ENCODE measurements at places on chromosomes 2 and 18. TPM values are rescaled to one million over a fixed set of nuclear protein-coding genes. Genes with fewer than 3 reads are reported as not detected.

DNA sequence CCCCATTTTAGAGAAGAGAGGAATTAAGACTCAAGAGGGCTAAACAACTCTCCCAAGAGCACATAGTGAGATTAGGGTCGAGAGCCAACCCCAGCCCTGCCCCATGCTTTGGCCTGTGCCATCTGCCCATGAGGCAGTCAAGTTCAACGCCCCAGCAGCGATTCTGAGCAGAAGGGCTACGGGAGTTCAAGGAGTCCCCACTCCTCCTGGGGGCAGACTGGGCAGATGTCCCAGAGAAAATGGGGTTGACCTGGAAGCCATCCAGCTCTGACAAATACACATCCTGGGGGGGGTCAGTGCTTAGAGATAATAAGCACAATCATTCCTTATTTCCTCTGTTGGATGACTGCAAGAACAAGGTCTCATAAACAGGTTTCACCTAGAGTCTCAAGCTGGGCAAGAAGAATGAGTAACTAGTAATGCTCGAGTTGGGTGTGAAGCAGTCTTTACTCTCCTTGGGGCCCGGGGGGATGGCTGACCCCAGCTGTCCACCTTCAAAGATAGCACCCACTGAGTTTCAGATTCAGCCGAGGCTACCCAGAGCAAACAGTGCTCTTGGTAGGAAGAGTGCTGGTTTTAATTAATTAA is 716.4 kb downstream of the RNF144A start:
- peak; percentile 64 for DNase-seq

DNA sequence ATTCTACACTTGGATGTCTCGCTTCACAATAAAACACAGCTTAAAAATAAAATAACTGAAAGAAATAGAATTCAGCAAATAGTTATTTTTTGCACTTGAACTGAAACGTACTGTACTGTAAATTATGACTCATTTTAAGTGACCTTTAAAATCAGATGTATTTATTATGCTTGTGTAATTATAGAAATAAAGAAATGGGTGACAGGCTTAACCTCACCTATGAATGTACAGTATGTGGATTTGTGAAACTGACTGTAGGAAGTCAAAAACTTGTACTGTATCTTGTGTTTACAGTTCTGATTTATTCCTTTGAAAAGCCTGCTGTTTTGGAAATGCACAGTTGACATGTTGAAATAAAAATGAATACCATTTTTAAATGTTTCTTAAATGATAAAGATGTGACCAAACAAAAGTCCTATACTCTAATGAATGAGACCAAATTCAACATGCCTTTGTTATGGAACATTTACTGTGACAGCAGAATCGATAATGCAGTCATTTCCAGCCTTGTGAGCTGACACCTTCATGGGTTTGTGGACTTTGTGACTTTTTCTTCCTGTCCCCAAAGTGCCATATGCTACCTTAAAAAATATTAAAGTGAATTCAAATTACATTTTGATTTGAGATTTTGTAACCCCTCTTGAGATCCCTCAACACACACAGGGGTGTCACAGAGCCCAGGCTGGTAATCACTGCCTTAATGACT is 32.7 kb downstream of the NEMP2 start:
- no peak for DNase-seq

- no peak for DNase-seq
Observed at GRCh38 chr2:98012561-98012991, 16.8 kb upstream of the TMEM131 start.

DNA sequence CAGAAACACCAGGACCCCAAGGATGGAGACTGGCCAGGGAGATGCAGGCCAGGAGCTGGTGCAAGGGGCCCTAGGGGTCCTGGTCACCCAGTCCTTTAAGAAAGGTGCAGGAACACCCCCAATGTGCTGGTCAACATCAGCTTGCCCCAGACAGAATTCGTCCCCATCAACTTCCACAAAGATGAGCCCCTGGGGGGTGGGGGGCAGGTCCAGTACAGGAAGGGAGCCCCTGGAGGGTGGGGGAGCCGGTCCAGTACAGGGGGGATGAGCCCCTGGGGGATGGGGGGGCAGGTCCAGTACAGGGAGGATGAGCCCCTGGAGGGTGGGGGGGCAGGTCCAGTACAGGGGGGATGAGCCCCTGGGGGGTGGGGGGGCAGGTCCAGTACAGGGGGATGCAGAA is 160.7 kb upstream of the SALL3 start:
- no peak for DNase-seq

- DNase-seq = no peak
Observed at GRCh38 chr2:30404319-30405259, 42.5 kb upstream of the LCLAT1 start.

DNA sequence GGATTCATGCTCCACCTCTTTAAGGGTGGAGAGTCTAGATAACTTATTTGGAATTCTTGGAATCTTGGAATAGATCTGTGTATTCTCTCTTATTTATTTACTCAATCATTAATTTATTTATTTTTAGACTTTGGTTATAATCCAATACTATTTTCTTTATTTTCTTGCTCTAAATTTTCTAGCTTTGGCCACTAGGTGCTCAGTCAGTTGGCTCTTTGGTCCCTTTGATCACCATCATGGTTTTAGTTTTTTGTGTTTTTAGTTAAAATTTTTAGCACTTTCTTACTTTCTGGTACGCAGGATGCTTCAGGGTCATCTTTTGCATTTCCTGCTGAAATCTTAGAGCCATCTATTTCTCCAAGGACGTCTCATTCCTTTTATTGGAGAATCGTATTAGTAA is 5.2 kb upstream of the PLEK start:
- no peak for DNase-seq

- no peak for DNase-seq
Observed at GRCh38 chr2:195494451-195494850, 162.6 kb upstream of the SLC39A10 start.

- DNase-seq = no peak
Observed at GRCh38 chr2:105411720-105412407, 13.0 kb upstream of the FHL2 start.

- no peak for DNase-seq
Observed at GRCh38 chr2:68167186-68167585, 9.5 kb downstream of the PNO1 start.

DNA sequence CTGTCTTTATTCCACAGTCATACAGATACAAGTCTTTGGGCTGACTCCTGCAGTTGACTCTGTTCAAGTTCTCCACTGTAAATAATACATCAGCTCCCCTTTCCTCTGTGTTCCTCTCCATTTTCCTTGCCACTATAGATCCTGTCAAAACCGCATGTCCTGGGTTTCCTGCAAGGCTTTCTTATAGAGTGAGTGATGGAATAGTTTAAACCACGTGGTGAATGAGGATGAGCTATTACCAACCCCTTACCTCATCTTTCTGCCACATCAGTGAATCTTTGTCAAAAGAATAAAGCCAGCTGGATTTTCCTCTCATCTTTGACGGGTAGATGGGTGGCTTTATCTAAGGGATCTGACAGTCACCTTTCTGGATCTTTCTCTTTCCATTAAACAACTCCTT is 3.9 kb upstream of the GALNT14 start:
- DNase-seq = no peak

DNA sequence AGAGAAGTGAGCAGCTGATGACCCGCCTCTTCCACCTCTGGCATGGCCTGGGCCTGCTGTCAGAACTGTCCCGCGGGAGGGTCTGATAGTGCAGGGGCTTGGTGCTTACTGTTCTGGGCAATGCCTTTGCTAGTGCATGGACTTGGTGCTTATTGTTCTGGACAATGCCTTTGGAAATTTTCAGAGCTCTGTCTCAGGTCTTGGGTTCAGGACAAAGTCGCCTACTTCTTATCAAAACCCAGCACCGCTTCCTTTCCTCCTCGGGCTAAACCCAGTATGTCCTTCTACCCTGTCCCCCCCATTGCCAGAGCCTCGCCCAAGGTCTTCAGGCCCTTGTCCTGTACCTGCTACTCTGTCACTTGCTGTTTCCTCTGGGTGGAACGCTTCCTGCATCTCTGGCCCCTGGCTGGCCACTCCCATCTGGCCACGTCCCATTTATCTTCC is 149.6 kb downstream of the ACKR3 start:
- DNase-seq = no peak

DNA sequence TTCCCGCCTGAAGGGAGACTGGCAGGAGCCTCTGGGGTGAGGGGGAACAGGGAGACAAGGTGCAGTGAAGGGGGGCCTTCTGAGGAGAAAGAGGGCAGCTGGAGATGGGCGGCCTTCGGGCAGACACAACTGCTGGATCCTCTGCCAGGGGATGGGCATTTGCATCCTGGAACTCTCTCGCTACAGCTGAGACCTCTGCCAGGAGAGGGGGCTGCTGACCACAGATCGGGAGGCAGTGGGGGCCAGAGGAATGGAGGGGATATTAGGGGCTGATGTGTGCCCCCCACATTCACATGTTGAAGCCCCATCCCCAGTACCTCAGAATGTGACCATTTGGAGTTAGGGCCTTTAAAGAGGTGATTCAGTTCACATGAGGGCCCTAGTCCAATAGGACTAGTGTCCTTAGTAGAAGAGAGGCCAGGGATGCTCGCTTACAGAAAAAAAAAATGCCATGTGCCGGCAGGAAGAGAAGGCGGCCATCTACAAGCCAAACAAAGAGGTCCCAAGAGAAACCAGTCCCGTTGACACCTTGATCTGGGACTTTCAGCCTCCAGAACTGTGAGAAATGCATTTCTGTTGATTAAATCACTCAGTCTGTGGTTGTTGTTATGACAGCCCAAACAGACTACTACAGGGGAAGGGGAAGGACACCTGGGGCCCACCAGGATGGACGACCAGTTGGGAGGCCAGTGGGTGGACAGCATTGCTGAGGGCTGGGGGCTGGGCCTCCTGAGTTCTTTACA is 50.0 kb downstream of the TRABD2A start:
- no peak for DNase-seq

- DNase-seq = no peak
Observed at GRCh38 chr2:28343184-28343942, 49.3 kb upstream of the FOSL2 start.

- no peak for DNase-seq
Observed at GRCh38 chr2:98828793-98829371, 98.0 kb upstream of the MGAT4A start.

DNA sequence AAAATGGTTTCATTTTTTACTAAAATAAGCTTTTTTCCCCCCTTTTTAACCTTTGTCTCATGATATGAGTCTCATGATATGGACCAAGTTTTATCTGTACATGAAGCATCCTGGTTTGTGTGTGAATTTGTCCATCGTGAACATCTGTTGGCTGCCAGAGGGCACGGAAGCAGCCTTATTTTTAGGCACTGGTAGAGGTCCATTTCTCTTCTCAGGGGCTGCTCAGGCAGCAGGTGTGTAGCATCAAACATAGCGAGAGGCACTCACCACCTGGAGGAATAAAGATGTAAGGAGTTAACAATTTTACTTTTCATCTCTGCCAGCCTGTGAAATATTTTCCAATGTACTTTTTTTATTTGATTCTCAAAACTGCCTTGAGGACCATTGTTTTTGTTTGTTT is 134.5 kb downstream of the RHBDD1 start:
- DNase-seq = no peak

DNA sequence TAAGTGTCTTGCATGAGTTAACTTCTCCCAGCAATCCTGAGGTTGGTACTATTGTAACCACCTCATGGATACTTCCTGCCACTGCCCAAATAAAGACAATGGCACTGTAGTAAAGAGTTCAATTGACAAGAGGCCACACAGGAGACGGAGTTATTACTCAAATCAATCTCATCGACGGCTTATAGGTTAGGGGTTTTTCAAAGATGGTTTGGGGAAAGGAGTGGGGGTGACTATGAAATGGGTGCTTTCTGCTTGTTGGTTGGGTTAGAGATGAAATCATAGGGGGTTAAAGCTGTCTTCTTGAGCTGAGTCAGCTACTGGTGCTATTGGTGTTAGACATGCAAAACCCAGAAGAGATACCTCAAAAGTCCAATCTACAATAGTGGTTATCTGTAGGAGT is 1258.0 kb upstream of the ZEB2 start:
- DNase-seq = no peak

- DNase-seq = no peak
Observed at GRCh38 chr2:180075870-180076269, 68.8 kb upstream of the CWC22 start.

GRCh38 chr18:67500522-67501205 is 15.9 kb downstream of the DSEL start:
- DNase-seq = no peak

GRCh38 chr18:47873625-47874024 is 56.8 kb downstream of the SMAD2 start:
- DNase-seq = no peak

- peak; percentile 73 for DNase-seq
Observed at GRCh38 chr18:7566567-7567473, at the start of gene PTPRM. TSS of gene PTPRM (plus strand) at chr18:7567316. CDS start at chr18:7567819, 503 bp downstream.

DNA sequence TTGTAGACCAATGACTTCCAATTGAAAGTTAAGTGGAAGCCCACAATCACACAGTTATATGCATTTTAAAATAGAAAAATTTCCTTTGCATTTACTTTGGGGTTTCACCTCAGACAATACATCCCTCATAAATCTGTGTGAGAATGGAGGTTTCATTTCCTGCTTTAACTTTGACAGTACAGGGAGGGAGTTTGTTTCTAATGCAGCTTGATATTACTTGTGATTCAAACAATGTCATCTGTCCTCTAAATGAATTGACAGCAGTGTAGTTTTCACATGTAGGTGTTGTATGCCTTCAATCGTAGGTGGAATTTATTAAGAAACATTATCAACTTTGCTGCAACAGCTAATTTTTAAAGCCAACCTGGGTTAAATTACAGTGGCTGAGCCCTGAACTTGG is 75.2 kb downstream of the TMEFF2 start:
- no peak for DNase-seq

- DNase-seq = peak; percentile 88
Observed at GRCh38 chr2:190835303-190835930, 45.2 kb upstream of the GLS start.

- DNase-seq = no peak
Observed at GRCh38 chr2:69171116-69171896, 158.3 kb downstream of the ANTXR1 start.

- no peak for DNase-seq
Observed at GRCh38 chr2:169036736-169037440, 5.8 kb upstream of the ABCB11 start.

DNA sequence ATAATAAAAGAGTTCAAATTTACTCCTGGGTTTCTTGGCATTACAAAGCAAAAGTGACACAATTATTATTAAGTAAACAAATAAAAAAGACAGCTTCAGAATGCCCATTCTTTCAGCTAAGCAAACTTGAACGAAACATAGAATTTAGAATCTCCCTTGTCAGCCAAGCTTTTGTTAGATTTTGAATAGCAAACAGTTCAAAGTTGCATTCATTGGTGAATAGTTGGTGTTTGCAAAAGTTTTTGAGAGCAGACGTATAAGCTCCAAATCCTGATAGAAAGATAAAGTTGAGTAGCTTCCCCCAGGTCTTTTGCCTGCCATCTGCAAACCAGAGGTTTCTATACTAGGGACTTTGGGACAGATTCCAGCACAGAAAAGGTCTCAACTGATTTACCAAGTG is 434.3 kb upstream of the TNP1 start:
- no peak for DNase-seq

Gene HOXD12
- 0.10 TPM for total RNA-seq

Gene ERMN
- 0.06 TPM for total RNA-seq

Gene STAM2
- total RNA-seq = 20.2 TPM

Gene EMILIN1
- total RNA-seq = 0.45 TPM

Gene CTLA4
- total RNA-seq = not detected

Gene LHCGR
- total RNA-seq = not detected

Gene BCL2
- total RNA-seq = 6.3 TPM

Gene DPP4
- not detected for total RNA-seq

Gene ZEB2
- 15.5 TPM for total RNA-seq

Gene ACVR2A
- 5.7 TPM for total RNA-seq

Gene LIPG
- total RNA-seq = 0.43 TPM

Gene CD8B2
- not detected for total RNA-seq

Gene TTN
- total RNA-seq = 0.03 TPM
